Progenitor cell of endocrine pancreas (in vitro differentiated cells): ENCODE measurements at places on chromosomes 3 and 15. TPM values are rescaled to one million over a fixed set of nuclear protein-coding genes. Genes with fewer than 3 reads are reported as not detected.
A peak's percentile ranks its signal among the peaks of the same experiment; 100 is the strongest.

- DNase-seq = no peak
- peaks cover 14% of the 10 kb centered on the region for H3K36me3 ChIP-seq
- H3K4me1 ChIP-seq = no peaks in the 10 kb centered on the region
- no peak overlapping the region for H3K27ac ChIP-seq
- H3K4me3 ChIP-seq = no peak overlapping the region
- no peaks in the 10 kb centered on the region for H3K27me3 ChIP-seq
These were observed 58.7 kb upstream of the CHST2 start for GRCh38 chr3:143060906-143061305.

DNA sequence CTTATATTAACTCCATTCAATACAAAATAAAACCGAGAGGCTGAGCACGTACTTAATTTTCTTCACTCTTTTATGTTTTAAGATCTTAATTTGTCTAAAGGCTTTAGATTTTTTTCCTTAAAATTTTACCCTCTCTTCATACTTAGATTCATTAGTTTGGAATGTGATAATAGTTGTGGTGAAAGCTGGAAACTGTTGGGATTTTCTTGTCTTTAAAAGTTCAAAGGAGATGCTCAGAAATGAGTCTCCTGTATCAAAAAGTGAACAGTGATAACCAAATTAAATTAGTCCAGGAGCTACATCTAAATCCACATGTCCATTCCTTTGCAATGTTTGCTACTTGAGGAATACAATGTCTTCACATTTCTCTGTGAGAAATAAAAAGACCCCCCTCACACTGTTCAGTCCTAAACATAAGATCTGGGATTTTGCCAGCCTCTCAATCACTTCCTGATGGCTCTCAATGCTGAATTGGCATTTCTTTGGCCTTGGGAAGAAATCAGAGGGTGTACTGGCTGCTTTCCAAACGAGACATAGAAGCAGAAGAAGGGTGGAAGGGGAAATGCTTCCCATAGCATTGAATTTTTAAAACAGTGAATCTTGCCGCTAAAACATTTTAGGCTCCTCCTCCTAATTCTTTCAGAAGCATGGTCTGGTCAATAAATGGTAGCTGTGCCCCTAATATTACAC lies 245.0 kb downstream of the SHOX2 start:
- no peak for DNase-seq
- H3K36me3 ChIP-seq = no peaks in the 10 kb centered on the region
- H3K27me3 ChIP-seq = peaks cover 4% of the 10 kb centered on the region
- peaks cover 20% of the 10 kb centered on the region for H3K4me1 ChIP-seq
- no peak overlapping the region for H3K27ac ChIP-seq

DNA sequence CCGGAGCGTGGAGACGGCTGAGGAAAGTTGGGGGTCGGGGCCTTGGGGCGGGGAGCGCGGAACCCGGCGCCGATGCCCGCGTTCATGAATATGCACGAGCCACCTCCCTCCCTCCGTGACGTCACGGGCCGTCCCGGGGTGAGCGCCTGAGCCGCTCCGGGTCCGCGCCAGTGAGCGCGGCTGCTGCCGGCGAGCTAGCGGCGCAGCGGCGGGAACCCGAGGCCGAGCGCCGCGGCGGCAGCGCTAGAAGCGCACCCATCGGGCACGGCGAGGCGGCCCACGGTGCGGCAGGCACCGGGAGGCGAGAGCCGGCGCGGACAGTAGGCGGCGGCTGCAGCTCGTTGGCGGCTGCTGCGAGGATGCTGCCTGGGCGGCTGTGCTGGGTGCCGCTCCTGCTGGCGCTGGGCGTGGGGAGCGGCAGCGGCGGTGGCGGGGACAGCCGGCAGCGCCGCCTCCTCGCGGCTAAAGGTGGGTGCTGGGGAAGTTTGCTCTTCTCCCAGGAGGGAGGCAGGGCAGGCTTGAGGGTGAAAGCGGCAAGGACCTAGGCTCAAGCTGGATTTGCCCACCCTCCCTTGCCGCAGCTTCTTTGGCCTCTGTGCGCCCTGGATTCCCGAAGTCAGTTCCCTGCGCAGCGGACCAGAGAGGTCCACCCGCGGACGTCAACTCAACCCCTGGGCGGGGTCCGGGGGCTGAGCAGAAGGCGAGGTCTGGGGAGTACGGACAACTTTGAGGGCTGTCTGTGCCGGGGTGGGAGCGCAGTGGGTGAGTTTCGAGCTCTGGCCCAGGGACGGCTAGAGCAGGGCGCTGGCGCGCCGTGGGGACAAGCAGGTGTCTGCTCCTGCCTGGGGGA lies at the start of gene CLSTN2:
Gene CLSTN2, plus strand, starts transcription at position 170 of the 850 bp plus-strand sequence.
- H3K36me3 ChIP-seq = no peaks in the 10 kb centered on the region
- no peak within 1 kb of the TSS for H3K27ac ChIP-seq
- H3K4me3 ChIP-seq = peak within 1 kb of the TSS; percentile 77
- peak; percentile 66 for DNase-seq
- peaks cover 11% of the 10 kb centered on the region for H3K4me1 ChIP-seq
- peaks cover 61% of the 10 kb centered on the region for H3K27me3 ChIP-seq

DNA sequence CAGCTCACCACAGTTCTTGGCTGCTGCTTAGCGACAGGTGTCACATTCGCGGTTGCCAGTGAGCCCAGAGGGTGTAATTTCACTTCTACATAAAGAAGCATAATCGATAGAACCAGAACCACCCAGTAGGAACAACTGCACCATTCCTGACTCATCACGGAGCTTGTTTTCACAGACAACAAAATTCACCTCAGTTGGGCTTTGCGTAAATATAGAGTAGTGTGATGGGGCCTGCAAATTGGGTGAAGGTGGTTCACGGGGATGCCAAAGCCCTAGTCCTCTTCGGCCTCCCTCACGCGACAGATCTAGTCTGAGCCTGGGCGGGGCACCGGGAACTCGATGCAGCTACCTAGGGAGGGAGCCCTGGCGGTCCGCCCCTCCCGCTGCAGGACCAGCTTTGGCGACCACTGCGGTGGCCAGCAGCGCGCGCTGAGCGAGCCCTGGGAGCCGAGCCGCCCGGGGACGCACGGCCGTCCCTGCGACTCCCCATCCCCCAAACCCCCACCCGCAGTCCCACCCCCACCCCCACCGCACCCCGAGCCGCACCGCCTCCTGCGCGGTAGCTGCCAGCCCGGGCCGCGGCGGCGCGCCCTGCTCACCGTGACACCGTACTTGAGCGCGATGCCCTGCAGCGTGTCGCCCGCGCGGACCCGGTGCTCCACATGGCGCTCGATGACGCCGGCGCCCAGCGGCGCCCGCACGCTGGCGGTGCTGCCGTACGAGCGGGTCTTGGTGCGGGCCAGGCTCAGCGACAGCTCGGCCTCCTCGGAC lies 519 bp downstream of the LYSMD2 start:
- no peak overlapping the region for H3K27ac ChIP-seq
- H3K27me3 ChIP-seq = peaks cover 54% of the 10 kb centered on the region
- peak overlapping the region; percentile 72 for H3K4me3 ChIP-seq
- peaks cover 7% of the 10 kb centered on the region for H3K4me1 ChIP-seq
- DNase-seq = peak; percentile 26

- H3K27ac ChIP-seq = no peak overlapping the region
- DNase-seq = no peak
- H3K36me3 ChIP-seq = no peaks in the 10 kb centered on the region
- no peak overlapping the region for H3K4me3 ChIP-seq
- H3K4me1 ChIP-seq = no peaks in the 10 kb centered on the region
- H3K27me3 ChIP-seq = peaks cover 9% of the 10 kb centered on the region
These were observed 32.4 kb upstream of the PDZRN3 start for GRCh38 chr3:73657186-73657585.

DNA sequence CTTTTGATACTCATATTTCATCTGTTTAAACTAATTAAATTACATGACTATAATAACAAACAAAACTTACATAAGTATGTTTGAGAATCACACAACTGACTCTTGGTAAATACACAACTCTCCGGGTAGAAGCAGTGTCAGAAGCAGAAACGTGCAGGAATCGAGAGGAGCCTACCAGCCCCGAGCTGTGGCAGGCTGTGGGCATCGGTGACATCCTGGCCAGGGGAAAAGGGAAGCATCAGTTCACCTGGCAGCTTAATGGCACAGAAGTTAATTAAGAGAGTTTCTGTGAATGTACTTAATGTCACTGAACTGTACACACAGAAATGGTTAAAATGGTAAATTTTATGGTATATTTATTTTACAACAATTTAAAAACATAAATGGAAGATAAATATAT lies 90.2 kb downstream of the CRTC3 start:
- peaks cover 12% of the 10 kb centered on the region for H3K4me1 ChIP-seq
- DNase-seq = no peak
- no peak overlapping the region for H3K4me3 ChIP-seq
- H3K36me3 ChIP-seq = peaks cover 20% of the 10 kb centered on the region
- no peaks in the 10 kb centered on the region for H3K27me3 ChIP-seq

DNA sequence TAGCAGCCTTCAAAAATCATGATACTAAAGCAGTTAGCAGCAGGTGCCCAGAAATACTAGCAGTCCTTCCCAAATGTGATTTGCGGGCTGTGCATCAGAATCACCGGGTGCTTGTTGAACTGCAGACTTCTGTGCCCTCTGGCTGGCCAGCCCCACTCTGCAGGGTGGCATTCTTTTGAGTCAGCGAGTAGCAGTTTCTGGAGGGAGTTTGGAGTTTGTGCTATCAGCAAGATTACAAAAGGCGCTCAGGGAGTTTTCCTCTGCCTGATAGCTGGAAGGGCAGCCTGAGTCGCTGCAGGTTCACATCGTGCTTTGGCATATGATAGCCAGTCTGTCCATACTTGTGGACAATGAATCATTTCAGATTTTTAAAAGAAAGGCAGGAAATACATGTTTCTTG lies 57.6 kb downstream of the CLDN11 start:
- peaks cover 16% of the 10 kb centered on the region for H3K27me3 ChIP-seq
- H3K4me1 ChIP-seq = peaks cover 7% of the 10 kb centered on the region
- no peak overlapping the region for H3K27ac ChIP-seq
- H3K36me3 ChIP-seq = no peaks in the 10 kb centered on the region

GRCh38 chr3:22704166-22704565 lies 499.0 kb upstream of the UBE2E2 start:
- H3K36me3 ChIP-seq = no peaks in the 10 kb centered on the region
- H3K27ac ChIP-seq = no peak overlapping the region
- H3K4me3 ChIP-seq = no peak overlapping the region
- DNase-seq = no peak

- no peaks in the 10 kb centered on the region for H3K27me3 ChIP-seq
- H3K27ac ChIP-seq = no peak overlapping the region
- H3K4me1 ChIP-seq = peaks cover 7% of the 10 kb centered on the region
These were observed 67.6 kb downstream of the SSUH2 start for GRCh38 chr3:8576841-8577571.

DNA sequence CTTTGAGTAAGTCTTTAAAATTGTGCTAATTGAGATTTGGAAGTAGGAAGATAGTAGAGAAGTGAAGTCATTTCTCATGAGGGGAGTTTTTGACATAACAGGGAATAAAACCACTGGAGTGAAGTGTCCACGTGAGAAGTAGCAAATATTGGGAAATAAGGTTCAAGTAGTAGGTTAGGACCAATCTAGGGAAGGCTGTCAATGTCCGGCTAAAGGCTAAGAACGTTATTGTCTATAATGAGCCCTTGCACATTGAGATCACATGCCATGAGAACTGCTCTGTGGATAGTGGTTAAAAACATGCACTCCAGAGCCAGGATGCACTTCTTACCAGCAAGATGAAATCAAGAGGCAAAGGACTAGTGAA lies 459.9 kb upstream of the TPRG1 start:
- H3K27me3 ChIP-seq = no peaks in the 10 kb centered on the region
- DNase-seq = no peak
- no peak overlapping the region for H3K4me3 ChIP-seq
- peaks cover 3% of the 10 kb centered on the region for H3K36me3 ChIP-seq
- peaks cover 8% of the 10 kb centered on the region for H3K4me1 ChIP-seq

- no peaks in the 10 kb centered on the region for H3K27me3 ChIP-seq
- no peak for DNase-seq
- H3K27ac ChIP-seq = no peak overlapping the region
- no peak overlapping the region for H3K4me3 ChIP-seq
These were observed 28.3 kb upstream of the THBS1 start for GRCh38 chr15:39552556-39552955.

- peak overlapping the region; percentile 61 for H3K27ac ChIP-seq
- no peaks in the 10 kb centered on the region for H3K27me3 ChIP-seq
- peaks cover 2% of the 10 kb centered on the region for H3K36me3 ChIP-seq
- H3K4me1 ChIP-seq = peaks cover 73% of the 10 kb centered on the region
- peak overlapping the region; percentile 25 for H3K4me3 ChIP-seq
These were observed 8.2 kb downstream of the TPM1 start for GRCh38 chr15:63050731-63051155.

- H3K27ac ChIP-seq = peak within 1 kb of the TSS; percentile 94
- peaks cover 6% of the 10 kb centered on the region for H3K4me1 ChIP-seq
- no peaks in the 10 kb centered on the region for H3K36me3 ChIP-seq
- peak; percentile 49 for DNase-seq
- H3K4me3 ChIP-seq = peak within 1 kb of the TSS; percentile 77
- no peaks in the 10 kb centered on the region for H3K27me3 ChIP-seq
These were observed at the start of gene PROS1 for GRCh38 chr3:93973131-93974126. TSS of gene PROS1 (minus strand) at chr3:93973896. CDS start at chr3:93973749, 147 bp downstream.

DNA sequence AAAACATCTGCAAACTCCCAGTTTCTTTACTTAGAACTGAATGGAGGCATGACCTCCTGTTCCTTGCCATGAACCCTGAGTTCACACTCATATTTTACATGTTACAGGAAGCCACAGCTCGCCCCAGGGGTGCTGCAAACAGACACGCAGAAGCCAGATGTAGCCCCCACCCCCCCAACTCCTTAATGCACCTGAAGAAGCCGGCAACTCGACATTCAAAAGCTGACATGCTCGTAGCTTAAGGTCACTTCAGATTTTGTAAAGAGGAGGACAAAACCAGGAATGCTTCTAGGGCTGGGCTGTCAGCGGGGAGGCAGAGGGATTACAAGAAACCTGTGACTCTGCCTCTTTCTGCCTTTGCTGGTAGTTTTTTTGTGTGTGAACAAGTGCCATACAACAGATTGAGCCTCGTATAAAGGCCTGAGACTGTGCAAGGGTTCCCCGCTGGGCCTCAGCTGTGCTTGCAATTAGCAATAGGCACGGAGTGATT lies 42.0 kb upstream of the FEZF2 start:
- H3K27me3 ChIP-seq = no peaks in the 10 kb centered on the region
- H3K36me3 ChIP-seq = peaks cover 5% of the 10 kb centered on the region
- H3K4me3 ChIP-seq = peak overlapping the region; percentile 27

GRCh38 chr3:48502728-48503168 lies 1.2 kb downstream of the SHISA5 start:
- H3K36me3 ChIP-seq = peaks cover 7% of the 10 kb centered on the region
- DNase-seq = no peak
- no peak overlapping the region for H3K27ac ChIP-seq
- H3K27me3 ChIP-seq = no peaks in the 10 kb centered on the region
- peak overlapping the region; percentile 79 for H3K4me3 ChIP-seq

- H3K36me3 ChIP-seq = peaks cover 33% of the 10 kb centered on the region
- DNase-seq = no peak
- no peak overlapping the region for H3K4me3 ChIP-seq
- peaks cover 24% of the 10 kb centered on the region for H3K4me1 ChIP-seq
- H3K27me3 ChIP-seq = no peaks in the 10 kb centered on the region
These were observed 51.5 kb downstream of the TGFBR2 start for GRCh38 chr3:30657914-30658313.

Gene ISL2
- total RNA-seq = 0.36 and 0.38 TPM in 2 replicates

Gene CD200R1L
- total RNA-seq = not detected in 2 replicates

Gene MYO5C
- total RNA-seq = 63.9 and 65.6 TPM in 2 replicates

Gene TLE3
- total RNA-seq = 113 and 124 TPM in 2 replicates

Gene ANKRD34C
- not detected in 2 replicates for total RNA-seq

Gene DPPA2
- total RNA-seq = 0.58 and 0.69 TPM in 2 replicates

Gene ANKUB1
- not detected in 2 replicates for total RNA-seq

Gene HDC
- not detected in 2 replicates for total RNA-seq

Gene C3orf80
- total RNA-seq = 0.38 and 0.50 TPM in 2 replicates

Gene MRPS25
- 49.0 and 59.3 TPM in 2 replicates for total RNA-seq
